ENCODE measurements at places on chromosomes 1 and 21.

DNA sequence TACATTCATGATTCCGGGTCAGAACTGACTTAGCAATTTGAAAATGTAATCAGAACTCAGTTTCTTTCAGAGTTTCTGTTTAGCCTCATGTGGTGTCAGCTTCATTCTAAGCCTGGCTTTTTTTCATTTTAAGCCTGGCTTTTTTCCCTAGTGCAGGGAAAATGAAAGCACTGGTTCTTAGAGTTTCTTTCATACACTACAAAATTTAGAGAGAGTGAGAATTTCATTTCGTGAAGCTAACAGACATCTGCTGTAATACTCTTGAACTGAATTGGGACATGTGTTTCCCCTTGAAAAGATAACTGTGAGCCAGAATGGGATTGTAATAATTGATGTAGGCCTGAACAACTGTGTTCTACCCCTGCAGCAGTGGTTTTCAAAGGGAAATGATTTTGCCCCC lies 95.3 kb upstream of the KIAA0040 start:
- no peak for DNase-seq

- DNase-seq = no peak
These were observed 2.9 kb downstream of the KCNJ10 start for GRCh38 chr1:160066829-160067745.

DNA sequence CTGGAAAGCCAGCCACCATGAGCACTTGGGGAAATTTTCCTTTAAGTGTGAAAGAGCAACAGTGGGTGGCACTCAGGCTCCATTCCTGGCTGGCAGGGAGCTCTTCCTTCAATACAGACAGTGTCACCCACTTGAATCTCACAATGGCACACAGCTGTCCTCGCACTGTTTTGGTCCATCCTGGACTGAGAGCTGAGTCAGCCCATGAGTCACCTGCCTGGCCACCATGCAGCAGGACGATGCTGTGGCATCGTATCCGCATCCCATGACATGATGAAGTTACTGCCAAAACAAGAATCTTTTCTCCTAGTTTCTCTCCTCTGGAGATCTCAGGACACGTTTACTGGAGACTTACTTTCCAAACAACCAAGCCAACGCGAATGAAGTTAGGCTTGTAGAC lies 6.0 kb downstream of the TMPRSS2 start:
- DNase-seq = no peak

GRCh38 chr21:36297406-36297937 lies 22.5 kb upstream of the MORC3 start:
- DNase-seq = no peak

GRCh38 chr1:10679496-10680220 lies 116.8 kb downstream of the CASZ1 start:
- DNase-seq = peak; percentile 85
